ENCODE measurements at places on chromosomes 4 and X.

- no peak for DNase-seq
Measured at GRCh38 chr4:36255577-36255976, 11.3 kb upstream of the ARAP2 start.

DNA sequence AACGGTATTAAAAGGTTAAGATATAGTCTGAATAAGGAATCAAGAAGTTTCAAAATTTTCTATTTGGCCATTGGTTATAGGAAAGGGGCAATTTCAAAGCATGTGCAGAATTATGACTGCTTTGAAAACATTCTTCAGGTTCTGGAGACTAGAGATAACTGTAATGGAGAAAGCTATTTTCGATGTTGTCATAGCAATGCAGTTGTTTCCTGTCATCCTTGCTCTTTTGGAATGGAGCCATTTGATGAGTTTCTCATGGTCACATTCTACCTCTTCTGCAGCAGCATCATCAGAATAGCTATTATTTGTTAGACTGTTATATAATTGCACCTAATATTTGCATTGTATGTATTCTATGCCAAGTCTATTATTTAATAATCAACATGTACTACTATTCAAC is 368.2 kb upstream of the NR3C2 start:
- DNase-seq = no peak

GRCh38 chr4:70306076-70306475 is 28.7 kb upstream of the CABS1 start:
- DNase-seq = no peak

GRCh38 chr4:89538886-89539285 is 231.3 kb upstream of the GPRIN3 start:
- no peak for DNase-seq
